ENCODE measurements at places on chromosomes 11 and 22. TPM values are rescaled to one million over a fixed set of nuclear protein-coding genes. Genes with fewer than 3 reads are reported as not detected.
A peak's percentile ranks its signal among the peaks of the same experiment; 100 is the strongest.

- H3K36me3 ChIP-seq: no peaks in the 10 kb centered on the region
- no peak for DNase-seq
- no peak overlapping the region for H3K27ac ChIP-seq
- H3K27me3 ChIP-seq: no peaks in the 10 kb centered on the region
- peaks cover 5% of the 10 kb centered on the region for H3K4me1 ChIP-seq
These were observed 33.5 kb downstream of the CHRDL2 start for GRCh38 chr11:74697722-74698121.

DNA sequence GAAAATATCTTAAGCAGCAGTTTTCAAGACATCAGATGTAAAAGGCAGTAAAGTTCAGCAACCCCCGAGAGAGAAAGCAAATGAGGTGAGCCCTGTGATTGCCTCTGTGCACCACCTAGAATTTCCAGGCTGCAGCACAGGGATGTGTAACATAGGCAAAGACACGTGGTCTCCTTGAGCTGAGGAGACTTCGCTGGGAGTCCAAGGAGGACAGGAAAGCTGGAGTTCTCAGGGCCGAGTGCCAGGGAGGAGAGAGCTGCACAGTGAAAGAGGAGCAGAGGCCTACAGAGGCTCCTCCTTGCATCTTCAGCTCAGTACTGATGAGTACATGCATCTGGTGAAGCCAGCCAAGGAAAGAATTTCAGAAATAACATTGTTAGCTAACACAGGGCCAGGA, 17.6 kb upstream of the TOLLIP start:
- H3K4me1 ChIP-seq: peaks cover 23% of the 10 kb centered on the region
- no peaks in the 10 kb centered on the region for H3K27me3 ChIP-seq
- no peak for DNase-seq
- no peaks in the 10 kb centered on the region for H3K36me3 ChIP-seq

DNA sequence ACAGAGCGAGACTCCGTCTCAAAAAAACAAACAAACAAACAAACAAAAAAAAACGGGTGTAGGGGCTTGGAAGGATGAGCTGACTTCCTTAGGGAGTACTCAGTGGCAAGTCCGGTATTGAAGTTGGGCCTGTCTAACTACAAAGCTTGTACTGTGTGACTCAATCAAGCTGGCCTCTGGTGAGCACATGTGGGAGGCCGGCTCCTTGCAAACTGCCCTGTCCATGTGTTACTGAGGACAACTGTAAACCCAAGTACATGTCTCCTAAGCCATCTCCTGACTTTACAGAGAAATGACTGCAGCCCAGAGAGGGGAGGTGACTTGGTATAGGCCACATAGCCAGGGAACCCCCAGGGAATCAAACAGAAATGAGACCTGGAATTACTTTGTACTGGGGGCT, 11.6 kb downstream of the RIBC2 start:
- H3K4me1 ChIP-seq: peaks cover 40% of the 10 kb centered on the region
- H3K4me3 ChIP-seq: no peak overlapping the region
- peak; percentile 73 for DNase-seq

GRCh38 chr11:127598476-127598875, 597.9 kb upstream of the KIRREL3 start:
- no peak overlapping the region for H3K4me3 ChIP-seq
- DNase-seq: no peak
- H3K36me3 ChIP-seq: no peaks in the 10 kb centered on the region
- no peaks in the 10 kb centered on the region for H3K27me3 ChIP-seq

GRCh38 chr11:72744474-72744873, 7.7 kb downstream of the ARAP1 start:
- H3K27me3 ChIP-seq: no peaks in the 10 kb centered on the region
- no peak overlapping the region for H3K27ac ChIP-seq
- H3K4me1 ChIP-seq: no peaks in the 10 kb centered on the region
- no peak for DNase-seq

DNA sequence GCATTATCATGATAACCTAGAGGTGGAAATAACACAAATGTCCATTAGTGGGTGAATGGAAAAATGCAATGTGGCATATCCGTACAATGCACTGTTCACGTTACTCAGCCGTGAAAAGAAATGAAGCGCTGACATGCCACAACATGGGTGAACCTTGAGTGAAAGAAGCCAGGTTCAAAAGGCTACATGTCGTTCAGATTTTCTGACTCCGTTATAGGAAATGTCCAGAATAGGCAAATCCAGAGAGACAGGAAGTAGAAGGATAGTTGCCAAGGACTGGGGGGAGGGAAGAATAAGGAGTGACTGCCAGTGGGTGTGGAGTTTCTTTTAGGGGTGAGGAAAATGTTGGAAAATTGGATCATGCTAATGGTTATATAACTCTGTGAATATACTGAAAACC, 133.8 kb downstream of the ATXN10 start:
- no peaks in the 10 kb centered on the region for H3K27me3 ChIP-seq
- peaks cover 46% of the 10 kb centered on the region for H3K4me1 ChIP-seq
- H3K36me3 ChIP-seq: peaks cover 46% of the 10 kb centered on the region
- no peak for DNase-seq
- H3K27ac ChIP-seq: peak overlapping the region; percentile 69
- H3K4me3 ChIP-seq: no peak overlapping the region

DNA sequence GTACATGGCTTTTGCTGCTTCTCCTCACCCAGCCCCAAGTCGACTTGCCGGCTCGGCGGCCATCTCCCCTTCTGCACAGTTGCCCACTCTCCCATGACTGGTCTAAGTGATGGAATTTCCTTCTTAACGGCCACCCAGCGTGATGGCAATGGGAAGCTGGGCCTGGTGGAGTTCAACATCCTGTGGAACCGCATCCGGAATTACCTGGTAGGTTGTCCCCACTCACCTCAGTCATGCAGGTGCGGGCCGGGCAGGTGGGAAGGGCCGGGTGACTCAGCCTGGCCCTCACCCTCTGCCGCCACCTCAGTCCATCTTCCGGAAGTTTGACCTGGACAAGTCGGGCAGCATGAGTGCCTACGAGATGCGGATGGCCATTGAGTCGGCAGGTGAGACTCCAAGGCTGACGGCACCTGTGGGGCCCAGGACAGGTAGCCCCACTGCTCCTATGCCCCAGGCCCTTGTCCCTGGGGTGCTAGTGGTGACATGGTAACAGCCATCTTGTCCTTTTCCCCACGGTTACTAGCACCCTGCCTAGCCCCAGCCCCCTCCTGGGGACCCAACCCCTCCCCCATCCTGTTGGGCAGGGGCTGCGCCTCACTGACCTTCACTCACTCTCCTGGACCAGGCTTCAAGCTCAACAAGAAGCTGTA, 28.1 kb downstream of the CAPN1 start:
- no peak overlapping the region for H3K4me3 ChIP-seq
- H3K4me1 ChIP-seq: peaks cover 15% of the 10 kb centered on the region
- peaks cover 76% of the 10 kb centered on the region for H3K36me3 ChIP-seq
- DNase-seq: no peak
- H3K27ac ChIP-seq: no peak overlapping the region

GRCh38 chr11:116786326-116786725, 1.5 kb downstream of the ZPR1 start:
- H3K4me3 ChIP-seq: no peak overlapping the region
- no peak overlapping the region for H3K27ac ChIP-seq
- 0 out of 2 replicates have a peak, but pooled peaks cover 8% of the 10 kb centered on the region for H3K4me1 ChIP-seq
- peaks cover 31% of the 10 kb centered on the region for H3K36me3 ChIP-seq

DNA sequence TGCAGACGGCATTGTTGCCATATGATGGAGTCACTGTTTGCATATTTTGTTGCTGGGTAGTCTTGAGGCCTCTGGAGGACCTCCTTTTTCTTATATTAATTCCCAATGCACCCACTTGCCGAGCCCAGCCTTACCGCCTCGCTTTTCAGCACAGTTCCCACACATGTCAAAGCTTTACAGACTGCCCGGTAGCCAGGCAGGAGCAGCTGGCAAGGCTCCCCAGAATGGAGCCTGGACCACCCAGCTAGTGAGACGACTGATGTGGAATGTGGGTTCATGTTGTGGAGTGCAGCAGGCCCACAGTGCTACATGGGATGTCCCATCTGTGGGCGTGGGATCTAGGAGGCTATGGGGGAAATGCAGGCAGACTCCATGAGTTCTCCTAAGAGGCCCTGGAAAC, 99.4 kb upstream of the MTMR2 start:
- DNase-seq: peak; percentile 41
- no peaks in the 10 kb centered on the region for H3K36me3 ChIP-seq
- no peak overlapping the region for H3K27ac ChIP-seq

- H3K27me3 ChIP-seq: no peaks in the 10 kb centered on the region
- no peak overlapping the region for H3K4me3 ChIP-seq
- no peaks in the 10 kb centered on the region for H3K36me3 ChIP-seq
- DNase-seq: no peak
- no peak overlapping the region for H3K27ac ChIP-seq
These were observed 12.2 kb upstream of the PDGFB start for GRCh38 chr22:39256979-39257378.

- DNase-seq: no peak
- H3K36me3 ChIP-seq: no peaks in the 10 kb centered on the region
- no peak overlapping the region for H3K4me3 ChIP-seq
- H3K4me1 ChIP-seq: no peaks in the 10 kb centered on the region
- H3K27ac ChIP-seq: no peak overlapping the region
These were observed 7.3 kb upstream of the PKNOX2 start for GRCh38 chr11:125157118-125157733.

GRCh38 chr11:1881442-1882264, 10.0 kb downstream of the PRR33 start:
- no peaks in the 10 kb centered on the region for H3K27me3 ChIP-seq
- no peak overlapping the region for H3K27ac ChIP-seq
- no peak overlapping the region for H3K4me3 ChIP-seq
- peak; percentile 39 for DNase-seq
- 0 out of 2 replicates have a peak, but pooled peaks cover 1% of the 10 kb centered on the region for H3K4me1 ChIP-seq

- H3K4me3 ChIP-seq: no peak overlapping the region
- no peak overlapping the region for H3K27ac ChIP-seq
- H3K36me3 ChIP-seq: no peaks in the 10 kb centered on the region
- peak; percentile 49 for DNase-seq
- H3K4me1 ChIP-seq: peaks cover 26% of the 10 kb centered on the region
These were observed 71.4 kb downstream of the SLC1A2 start for GRCh38 chr11:35347921-35348331.

DNA sequence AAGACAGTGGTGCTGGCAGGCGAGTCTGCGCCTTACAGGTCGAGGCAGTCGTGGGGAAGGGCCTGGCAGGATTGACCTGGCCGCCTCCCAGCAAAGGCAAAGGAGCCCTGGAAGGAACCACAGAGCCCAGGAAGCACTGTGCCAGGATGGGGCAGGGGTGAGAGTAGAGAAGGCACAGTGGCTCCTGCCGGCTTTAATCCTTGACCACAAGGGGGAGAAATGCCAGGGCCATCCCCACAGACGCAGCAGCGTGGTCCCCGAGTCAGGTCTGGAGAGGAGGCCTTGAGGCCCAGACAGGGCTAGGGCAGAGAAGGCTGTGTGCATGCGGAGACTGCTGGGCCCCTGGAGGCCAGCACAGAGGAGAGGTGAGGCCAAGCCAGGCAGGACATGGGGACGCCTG, 9.9 kb upstream of the NDUFS8 start:
- peaks cover 18% of the 10 kb centered on the region for H3K4me1 ChIP-seq
- no peak overlapping the region for H3K27ac ChIP-seq
- H3K36me3 ChIP-seq: peaks cover 28% of the 10 kb centered on the region
- no peak for DNase-seq

DNA sequence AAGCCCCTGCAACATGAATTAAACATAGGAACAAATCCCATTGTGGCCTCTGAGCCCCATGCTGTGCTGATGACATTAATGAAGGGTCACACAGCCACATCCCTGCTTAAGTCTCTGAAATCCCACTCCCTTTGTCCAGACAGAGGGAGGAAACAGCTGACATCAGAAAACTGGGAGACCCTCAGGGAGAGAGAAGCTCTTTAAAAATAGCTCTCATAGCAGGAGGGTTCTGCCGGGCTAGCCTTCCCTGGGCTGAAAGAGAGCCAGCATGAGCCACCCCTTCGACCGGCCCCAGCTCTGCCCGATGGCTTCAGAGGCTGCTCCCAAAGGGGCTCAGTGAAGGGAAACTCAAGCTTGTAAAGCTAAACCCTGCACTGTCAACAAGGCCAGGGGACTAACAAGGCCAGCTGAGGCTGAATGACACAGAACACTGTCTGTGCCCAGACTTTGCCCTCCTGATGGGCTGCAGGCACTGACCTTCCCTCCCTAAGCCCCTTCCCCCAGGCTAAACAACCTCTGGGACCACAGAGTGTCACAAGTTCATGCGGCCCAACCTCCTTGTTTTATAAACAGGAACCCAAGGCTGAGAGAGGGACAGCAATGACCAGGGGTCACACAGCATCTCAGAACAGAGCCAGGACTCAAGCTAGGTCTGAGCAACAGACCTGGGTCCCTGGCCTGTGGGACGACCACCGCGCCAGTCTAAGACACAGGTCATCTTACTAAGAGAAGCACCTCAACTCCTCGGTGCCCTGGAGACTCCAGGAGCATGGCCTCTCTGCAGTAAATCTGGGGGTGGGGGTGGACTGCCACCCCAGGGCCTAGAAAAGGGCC, 163.8 kb downstream of the CHST1 start:
- no peaks in the 10 kb centered on the region for H3K36me3 ChIP-seq
- no peak overlapping the region for H3K27ac ChIP-seq
- no peaks in the 10 kb centered on the region for H3K4me1 ChIP-seq
- H3K27me3 ChIP-seq: peaks cover 7% of the 10 kb centered on the region

DNA sequence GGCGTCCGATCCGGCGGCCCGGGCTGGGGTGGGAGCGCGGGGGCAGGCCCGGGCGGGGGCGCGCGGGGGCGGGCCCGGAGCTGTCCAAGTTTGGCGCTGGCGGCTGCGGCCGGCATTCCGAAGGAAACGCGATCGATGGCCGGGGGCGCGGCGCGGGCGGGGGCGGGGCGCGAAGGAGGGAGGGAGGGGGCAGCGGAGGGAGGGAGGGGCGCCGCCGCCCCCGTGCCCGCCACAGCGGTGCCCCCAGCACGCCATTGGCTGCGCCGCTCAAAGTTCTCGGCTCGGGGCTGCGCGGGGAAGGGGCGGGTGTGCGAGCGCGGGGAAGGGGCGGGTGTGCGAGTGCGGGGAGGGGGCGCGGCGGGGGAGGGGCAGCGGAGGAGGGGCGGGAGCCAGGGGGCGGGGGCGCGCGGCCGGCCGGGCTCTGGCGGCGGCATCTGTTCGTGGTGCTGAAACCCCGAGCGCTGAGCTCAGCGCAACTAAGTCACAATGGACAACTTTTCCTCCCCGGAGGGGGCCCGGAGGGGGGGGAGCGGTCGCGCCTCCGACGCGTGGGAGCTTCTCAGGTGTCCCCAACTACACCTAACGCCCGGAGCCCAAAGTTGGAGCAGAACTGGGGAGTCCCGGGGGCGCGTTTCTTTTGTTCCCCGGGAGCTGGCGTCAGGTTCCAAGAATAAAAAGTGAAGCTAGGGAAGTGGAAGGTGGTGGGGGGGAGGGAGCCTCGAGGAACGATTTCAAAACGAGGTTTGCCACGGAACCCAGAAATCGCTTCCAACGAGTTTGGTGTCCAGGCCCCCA, 2.2 kb downstream of the PHF21B start:
- no peaks in the 10 kb centered on the region for H3K36me3 ChIP-seq
- H3K4me1 ChIP-seq: peaks cover 22% of the 10 kb centered on the region
- peak overlapping the region; percentile 16 for H3K4me3 ChIP-seq
- H3K27ac ChIP-seq: no peak overlapping the region

NLRP6 gene
- not detected for total RNA-seq

DNAJB7 gene
- total RNA-seq: not detected

TEX12 gene
- not detected for total RNA-seq

RHOG gene
- total RNA-seq: 22.1 TPM

TMEM191C gene
- not detected for total RNA-seq

MMP10 gene
- not detected for total RNA-seq

All from SJSA1 (cell line).